ENCODE measurements at places on chromosomes 11 and 22. TPM values are rescaled to one million over a fixed set of nuclear protein-coding genes. Genes with fewer than 3 reads are reported as not detected.

LINC01488 gene
- polyA plus RNA-seq: 0.05 TPM

VWCE gene
- 0.63 TPM for polyA plus RNA-seq

OR51B2 gene
- polyA plus RNA-seq: not detected

YWHAH gene
- 91.9 TPM for polyA plus RNA-seq

SLC7A4 gene
- not detected for polyA plus RNA-seq

GRCh38 chr11:33344611-33345010 lies 87.4 kb downstream of the HIPK3 start:
- peak; percentile 43 for DNase-seq

DNA sequence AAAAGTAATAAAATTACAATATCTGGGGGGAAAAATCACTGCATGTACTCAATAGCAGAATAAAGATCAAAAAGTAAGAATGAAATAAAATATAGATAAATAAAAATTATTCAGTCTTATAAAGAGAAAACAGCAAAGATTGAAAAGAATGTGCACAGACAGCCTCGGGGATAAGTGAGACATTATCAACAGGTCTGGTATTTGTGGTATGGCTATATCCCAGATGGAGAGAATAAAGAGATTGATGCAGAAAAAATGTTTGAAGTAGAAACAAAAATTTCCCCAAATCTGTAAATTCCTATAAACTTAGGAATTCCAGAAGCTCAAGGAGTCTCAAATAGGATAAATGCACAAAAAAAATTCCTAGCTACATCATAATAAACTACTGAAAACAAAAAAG lies 74.5 kb upstream of the LUZP2 start:
- no peak for DNase-seq

DNA sequence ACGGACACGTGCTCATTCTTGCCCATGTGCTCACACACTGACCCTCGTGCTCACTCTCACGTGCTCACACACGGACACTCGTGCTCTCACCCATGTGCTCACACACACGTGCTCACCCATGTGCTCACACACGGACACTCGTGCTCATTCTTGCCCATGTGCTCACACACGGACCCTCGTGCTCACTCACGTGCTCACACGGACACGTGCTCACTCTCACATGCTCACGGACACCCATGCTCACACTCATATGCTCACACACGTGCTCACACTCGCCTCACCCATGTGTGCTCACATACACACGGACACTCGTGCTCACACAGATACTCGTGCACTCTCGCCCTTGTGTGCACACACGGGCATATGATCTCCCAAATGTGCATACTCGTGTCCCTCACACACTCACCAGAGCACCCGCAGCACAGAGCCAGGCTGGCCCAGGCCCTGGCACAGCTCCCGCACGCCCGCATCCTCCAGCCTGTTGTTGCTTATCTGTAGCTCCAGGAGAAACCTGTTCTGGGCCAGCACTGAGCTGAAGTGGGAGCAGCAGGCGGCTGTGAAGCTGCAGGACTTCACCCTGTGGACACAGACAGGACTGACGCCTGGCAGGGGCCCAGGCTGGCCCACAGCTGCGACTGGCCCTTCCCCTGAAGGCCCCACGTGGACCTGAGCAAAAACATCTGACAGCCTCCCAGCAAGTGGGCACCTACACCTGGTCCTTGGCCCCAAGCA lies 9.3 kb downstream of the RNH1 start:
- no peak for DNase-seq

DNA sequence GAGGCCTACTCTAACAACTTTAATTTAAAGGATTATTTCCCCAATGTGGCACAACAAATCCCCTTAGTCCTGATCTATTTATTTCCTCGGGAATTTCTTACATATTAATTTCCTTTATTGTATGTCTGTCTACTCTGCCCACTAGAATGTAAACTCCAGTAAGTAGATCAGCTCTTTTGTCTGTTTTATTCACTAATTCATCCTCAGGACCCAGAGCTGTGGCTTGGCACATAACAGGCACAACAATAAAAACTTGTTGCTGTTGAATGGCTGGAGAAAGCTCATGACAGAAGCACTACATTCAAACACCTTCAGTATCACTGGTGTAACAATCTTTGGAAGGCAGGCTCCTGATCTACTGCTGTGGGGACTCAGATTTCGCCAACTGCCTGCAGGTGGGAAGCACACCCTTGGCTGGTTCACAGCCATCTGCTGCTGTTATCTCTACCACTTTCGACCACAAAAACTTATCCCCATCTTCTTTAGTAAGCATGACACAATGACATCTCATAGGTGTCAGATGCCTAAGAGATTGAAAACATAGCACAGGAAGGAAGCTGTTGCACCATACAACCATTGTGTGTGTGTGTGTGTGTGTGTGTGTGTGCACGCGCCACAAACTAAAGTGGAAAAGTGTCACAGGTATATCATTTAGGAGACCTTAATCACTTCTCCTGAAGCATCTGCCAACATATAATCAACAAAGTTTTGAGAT lies 11.9 kb downstream of the HIRA start:
- DNase-seq: no peak

DNA sequence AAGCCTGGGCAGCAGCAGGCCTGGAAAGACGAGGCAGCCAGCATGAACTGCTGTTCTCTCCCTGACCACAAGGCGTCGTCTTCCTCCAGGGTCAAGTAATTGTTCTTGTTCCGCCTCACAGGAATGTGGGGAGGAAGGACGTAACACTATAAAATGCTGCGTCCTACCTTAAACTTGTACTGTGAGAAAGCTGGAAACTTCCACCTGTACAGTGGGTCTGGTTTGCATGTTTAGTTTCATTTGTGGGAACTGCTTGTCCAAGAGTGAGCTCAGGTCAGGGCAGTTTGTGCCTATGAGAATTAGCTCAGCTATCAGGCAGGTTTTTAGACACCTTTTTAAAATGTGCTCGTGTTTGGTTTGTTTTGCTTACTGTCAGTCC lies 55.2 kb downstream of the PANX1 start:
- peak; percentile 73 for DNase-seq

- DNase-seq: no peak
These were observed 115.6 kb upstream of the B3GAT1 start for GRCh38 chr11:134527382-134528243.

DNA sequence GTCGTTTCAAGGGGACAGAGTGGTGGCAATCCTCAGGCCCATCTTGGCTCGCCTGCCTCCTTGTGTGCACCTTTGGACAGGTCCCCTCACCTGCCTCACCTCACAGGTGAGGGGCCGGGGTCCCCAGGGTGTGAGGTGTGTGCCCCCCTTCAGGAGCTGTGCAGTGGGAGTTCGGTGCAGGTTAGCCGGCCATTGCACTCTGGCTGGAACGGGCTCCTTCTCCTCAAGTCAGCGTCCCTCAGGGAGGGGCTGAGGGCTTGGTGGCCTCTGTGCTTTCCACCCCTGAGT lies 269.1 kb downstream of the TBC1D22A start:
- DNase-seq: no peak

DNA sequence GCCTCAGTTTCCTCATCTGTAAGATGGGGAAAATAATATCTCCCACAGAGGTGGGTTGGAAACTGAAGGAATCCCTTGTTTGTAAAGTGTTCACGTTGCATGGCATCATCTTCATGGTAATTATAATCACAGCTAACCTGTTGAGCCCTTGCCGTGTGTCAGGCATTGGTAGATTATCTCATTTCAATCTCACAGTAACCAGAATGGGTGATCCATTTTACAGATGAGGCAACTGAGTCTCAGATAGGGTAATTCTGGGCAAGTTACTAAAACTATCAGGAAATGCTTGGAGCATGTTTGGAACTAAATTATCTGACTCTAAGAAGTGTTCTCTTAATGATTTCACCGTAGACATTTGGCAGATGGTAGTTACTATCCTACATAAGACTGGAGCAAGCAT lies 109.4 kb downstream of the NAV2 start:
- DNase-seq: no peak

DNA sequence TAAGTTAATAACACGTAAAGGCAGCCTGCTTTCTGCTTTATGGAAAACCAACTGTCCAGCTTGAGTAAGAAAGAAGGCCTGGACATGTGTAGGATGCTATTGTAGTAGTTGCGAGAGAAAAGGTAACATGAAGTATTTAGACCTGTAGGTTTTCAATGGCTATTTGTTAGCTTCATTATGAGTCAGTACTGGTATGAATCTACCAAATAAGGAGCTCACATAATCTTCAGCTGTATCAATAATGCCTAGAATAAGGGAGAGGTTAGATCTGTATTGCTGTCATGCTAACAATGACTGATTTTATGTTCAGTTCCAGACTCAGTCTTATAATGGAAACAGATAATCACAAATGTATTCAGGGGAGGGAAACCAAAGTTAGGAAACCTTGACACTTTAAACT lies 550.3 kb downstream of the CNTN5 start:
- DNase-seq: no peak

DNA sequence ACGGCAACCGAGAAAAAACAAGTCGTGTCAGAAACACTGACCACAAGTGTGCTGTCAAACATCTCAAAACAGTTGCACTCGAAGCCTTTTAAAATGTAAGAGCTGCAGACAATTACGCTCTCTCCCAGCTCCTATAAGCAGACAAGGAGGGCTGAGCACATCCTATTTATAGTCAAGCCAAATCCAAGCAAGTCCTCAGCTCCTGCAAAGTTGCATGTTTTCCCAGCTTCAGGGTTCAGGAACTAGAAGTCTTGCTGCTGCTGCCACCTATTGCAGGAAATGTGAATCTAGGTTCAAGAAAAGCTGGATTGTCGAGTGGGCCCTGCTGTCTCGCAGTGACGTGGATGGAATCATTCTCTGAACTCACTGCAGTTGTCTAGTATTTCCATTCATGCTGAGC lies 15.5 kb downstream of the EFCAB6 start:
- peak; percentile 36 for DNase-seq

DNA sequence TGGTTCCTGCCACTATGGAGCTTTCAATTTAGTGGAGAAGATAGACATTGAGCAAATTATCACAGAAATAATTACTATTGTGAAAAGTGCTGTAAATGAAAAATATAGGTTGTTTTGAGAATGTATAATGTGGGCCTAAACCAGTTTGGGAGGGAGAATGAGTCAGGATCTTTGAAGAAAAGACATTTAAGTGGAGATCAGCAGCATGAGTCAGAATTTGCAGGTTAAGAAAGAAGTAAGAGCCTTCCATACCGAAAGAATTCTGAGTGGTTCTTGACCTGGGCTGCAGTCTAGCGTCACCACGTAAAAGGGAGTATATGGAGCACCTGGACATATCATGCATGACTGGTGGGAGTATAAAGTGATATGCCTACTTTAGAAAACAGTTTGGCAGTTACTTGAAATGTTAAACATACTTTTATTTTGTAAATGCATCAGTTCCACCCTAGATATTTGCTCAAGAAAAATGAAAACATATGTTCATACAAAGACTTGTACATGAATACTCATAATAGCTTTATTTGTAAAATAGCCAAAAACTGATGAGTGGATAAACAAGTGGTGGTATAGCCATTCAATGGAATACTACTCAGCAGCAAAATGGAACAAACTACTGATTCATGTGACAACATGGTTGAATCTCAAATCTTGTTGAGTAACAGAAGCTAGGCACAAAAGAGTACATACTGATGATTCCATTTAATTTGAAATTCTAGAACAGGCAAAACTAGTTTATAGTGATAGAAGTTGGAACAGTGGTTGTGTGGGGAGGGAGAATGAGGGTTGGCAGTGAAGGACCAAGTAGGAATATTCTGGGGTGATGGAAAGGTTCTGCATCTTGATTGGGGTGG lies 99.2 kb downstream of the STIM1 start:
- no peak for DNase-seq

- DNase-seq: no peak
These were observed 1.3 kb upstream of the B4GALNT4 start for GRCh38 chr11:367956-368413.

GRCh38 chr11:12441231-12441861 lies 64.0 kb downstream of the PARVA start:
- no peak for DNase-seq

Data from A549 (cell line).